ENCODE measurements at places on chromosomes 11 and 22. TPM values are rescaled to one million over a fixed set of nuclear protein-coding genes. Genes with fewer than 3 reads are reported as not detected.

Gene LUZP2
- polyA plus RNA-seq: 0.52 TPM

GRCh38 chr11:119417726-119418540 lies 5.0 kb downstream of the THY1 start:
- H3K27me3 ChIP-seq: peaks cover 28% of the 10 kb centered on the region
- H3K27ac ChIP-seq: no peak overlapping the region
- H3K36me3 ChIP-seq: peaks cover 18% of the 10 kb centered on the region
- no peak for DNase-seq
- H3K4me3 ChIP-seq: no peak overlapping the region

DNA sequence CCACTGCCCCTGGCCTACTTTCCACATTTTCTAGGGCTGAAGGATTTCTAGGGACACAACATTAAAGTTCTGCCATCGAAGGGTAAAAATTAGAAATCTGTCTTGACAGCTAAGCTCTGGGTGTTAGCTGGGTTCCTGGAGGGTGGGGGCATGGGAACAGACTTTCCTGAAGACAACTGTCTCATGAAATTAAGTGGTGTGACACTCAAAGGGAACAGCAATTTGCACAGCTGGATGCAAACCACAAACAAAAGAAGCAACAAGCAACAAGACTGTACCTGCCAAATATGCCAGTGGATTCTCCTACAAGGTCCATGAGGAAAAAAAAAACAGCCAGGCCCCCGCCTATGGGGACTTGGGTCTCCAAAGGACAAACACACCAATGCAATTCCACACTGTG lies 32.5 kb downstream of the WT1 start:
- no peaks in the 10 kb centered on the region for H3K4me1 ChIP-seq
- H3K27ac ChIP-seq: no peak overlapping the region
- no peaks in the 10 kb centered on the region for H3K36me3 ChIP-seq
- DNase-seq: no peak

DNA sequence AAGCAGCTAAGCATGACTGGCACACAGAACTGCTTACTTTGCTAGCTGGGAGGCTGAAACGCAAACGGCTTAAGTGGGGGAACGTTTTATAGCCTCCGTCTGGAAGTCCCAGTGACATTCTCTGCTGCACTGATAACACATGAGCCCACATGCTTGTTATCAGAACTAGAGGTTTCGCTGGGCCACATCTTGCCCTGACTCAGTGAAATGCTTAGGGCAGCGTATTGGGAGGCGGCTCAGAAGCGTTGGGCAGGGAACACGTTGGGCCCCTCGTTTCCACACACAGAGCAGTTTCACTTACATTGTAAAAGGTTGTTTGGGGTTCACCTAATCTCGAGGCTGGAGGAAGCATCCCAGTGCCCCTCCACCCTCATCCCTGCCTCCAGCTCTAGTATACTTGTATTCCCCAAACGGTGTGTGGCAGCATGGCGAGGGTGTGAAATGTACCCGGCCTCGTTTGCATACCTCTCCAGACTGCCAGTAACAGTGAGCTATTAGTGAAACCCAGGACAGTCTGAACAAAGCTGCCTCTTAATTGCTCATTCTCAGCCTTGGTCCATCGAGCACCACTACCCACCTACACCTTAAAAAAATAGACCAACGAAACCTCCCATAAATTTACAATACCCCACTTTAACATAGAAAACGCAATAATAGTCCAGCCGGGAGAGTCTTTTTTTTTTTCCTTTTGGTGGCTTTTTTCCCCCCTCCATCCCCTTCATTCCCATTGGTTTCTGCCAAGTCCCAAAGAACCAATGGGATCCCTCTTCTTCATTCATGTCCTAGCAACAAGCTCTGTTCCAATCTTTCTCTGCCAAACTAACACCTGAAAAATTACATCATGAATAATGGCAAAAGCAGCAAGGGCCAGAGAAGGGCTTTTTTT lies 218.8 kb upstream of the SORL1-AS1 start:
- H3K4me1 ChIP-seq: no peaks in the 10 kb centered on the region
- no peak overlapping the region for H3K27ac ChIP-seq
- H3K4me3 ChIP-seq: no peak overlapping the region
- no peaks in the 10 kb centered on the region for H3K27me3 ChIP-seq
